T-cell (primary cell): ENCODE measurements at places on chromosomes 12 and 14.

DNA sequence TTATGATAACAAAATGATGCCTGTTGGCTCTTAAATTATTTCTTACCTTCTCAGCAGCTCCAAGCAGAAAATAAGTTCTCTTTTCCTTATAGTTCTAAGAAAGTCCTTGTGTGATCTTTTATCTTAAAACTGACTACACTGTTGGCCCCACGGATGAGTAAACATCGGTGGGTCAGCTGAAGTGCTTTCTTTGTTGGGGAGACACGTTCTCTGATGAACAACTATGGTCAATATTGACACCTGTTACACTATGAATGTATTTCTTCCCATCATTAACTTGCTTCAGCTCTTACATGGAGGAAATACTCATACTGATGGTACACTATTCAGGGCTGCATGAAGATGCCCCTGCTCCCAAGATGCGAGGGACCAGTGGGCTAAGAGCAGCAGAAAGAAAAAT, 110.8 kb upstream of the EEA1 start:
- DNase-seq: no peak

- DNase-seq: no peak
Observed at GRCh38 chr12:6249580-6249979, 49.4 kb downstream of the CD9 start.

DNA sequence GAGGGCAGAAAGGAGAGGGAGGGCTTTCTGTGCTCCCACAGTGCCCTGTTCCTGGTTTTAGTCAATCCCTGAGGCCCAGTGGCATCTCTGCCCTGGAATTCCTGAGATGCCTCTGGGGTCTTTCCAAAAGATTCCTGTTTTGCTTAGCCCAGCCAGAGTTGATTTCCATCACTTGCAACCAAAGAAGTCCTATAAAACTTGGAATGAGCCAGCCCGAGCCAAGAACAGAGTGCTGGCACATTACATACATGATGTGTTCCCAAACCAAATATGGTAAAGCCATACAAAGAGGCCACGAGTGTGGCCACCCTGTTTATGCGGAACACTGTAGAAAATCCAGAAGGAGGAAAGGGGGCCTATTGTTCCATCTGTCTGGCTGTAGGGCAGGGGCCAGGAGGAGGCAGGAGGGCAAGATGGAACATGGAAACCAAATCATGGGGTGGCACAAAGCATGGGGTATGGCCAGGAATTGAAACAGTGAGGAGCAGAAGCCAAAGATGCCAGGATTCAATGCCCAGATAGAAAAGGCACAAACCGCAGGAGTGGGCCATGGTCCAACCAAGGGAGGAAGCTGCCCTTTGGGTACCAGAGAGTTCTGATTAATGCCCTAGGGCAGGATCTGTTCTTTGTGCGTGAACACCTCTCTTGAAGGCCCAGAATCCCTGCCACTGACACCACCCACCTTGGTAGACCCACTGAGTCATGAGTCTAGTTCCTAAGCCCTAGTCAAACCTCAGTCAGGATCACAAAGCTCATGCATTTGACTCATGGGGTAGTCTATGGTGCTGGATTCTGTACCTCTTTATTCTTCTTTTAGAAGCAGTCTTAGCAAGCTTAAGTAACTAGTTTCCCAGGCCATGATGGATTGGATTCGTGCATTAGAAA, 75.2 kb downstream of the LRRC74A start:
- DNase-seq: no peak

GRCh38 chr12:55723516-55724225, 3.5 kb downstream of the RDH5 start:
- DNase-seq: no peak

DNA sequence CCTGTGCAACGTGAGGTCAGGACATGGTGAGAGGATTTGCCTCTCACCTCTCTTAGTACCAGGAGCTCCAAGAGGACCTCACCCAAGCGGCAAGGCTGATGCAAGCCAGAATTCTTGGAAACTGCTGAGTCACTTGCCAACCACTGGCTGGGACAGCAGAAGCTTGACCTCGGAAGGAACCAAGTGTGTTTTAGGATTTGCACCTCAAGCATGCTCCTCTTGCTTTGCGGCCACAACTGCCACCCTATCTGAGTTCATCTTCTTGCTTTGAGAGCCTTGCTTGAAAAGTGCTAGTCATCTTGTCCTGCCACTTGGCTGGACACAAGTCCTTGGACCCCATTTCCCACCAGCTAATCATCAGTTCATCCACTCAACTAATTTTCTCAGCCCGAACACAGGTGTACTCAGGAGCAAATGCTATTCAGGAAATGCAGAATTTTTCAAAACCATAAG, 195.8 kb downstream of the SLC25A21 start:
- no peak for DNase-seq

DNA sequence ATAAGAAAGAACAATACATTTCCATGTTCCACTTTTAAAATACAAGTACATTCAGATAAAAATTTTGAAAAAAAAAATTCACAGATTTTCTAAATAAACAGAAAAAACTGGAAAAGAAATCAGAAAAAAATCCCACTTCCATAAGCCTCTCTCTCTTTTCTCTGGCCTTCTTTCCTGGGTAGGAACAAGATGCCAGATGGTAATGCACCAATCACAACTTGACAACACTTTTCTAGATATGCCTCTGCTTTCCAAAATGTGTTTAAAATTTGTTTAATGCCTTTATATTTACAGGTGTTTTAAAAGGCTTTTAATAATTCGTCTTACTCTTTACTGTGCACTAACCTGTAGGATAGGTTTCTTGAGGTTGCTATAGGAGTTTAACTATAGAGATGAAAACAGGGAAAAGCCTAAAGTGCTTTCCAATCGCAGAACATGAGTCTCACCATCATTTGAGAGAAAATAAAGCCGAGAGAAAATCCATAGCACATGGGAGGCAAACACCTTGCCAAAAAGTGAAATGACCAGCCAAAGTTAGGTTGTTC, 74.2 kb downstream of the TMTC1 start:
- no peak for DNase-seq

DNA sequence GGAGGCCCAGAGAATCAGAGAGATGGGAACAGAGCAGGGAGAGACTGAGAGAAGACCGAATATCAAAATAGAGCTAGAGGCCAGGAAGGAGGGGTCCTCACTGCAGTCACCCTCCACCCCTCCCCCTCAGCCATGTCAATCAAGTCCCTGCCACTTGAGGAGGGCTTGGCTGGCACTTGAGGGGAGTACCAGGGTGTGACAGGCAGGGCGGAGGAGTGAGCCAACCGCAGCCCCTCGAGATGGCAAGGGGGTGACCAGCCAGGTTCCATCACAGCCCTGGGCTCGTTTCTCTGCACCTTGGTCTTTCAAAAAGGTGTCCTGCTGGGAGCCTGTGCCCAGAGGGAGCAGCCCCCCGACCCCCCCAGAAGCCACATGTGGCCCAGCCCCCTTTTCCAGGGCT, 4.2 kb downstream of the AQP5 start:
- DNase-seq: no peak

GRCh38 chr12:130665753-130666152, 50.3 kb downstream of the RIMBP2 start:
- no peak for DNase-seq

DNA sequence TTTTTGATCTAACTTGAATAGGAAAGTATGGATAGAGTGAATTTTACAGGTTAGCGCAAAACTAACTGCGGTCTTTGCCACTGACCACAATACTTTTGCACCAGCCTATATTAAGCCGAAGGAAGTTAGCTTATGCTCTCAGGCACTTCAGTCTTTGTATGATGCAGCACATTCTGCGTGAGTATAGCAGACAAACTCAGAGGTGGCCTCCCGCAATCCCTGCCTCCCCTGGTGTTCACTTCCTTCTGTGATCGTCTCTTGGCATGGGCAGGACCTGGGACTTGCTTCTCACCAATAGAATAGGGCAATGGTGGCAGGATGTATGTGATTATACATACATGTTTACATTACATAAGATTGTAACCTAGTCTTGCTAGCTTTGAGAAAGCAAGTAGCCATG, 10.3 kb upstream of the SLC6A13 start:
- DNase-seq: no peak

GRCh38 chr12:1471224-1471623, 123.2 kb downstream of the FBXL14 start:
- no peak for DNase-seq

- DNase-seq: no peak
Observed at GRCh38 chr12:26422839-26423398, 227.5 kb downstream of the SSPN start.

- no peak for DNase-seq
Observed at GRCh38 chr12:51884676-51885229, 3.1 kb upstream of the ANKRD33 start.

GRCh38 chr12:98587084-98587483, 6.4 kb upstream of the SLC25A3 start:
- no peak for DNase-seq
